Activated T-helper 1 cell treated with Interleukin-2 at 50 U/mL for 16 hours (primary cell): ENCODE measurements at places on chromosomes 12 and 14.

DNA sequence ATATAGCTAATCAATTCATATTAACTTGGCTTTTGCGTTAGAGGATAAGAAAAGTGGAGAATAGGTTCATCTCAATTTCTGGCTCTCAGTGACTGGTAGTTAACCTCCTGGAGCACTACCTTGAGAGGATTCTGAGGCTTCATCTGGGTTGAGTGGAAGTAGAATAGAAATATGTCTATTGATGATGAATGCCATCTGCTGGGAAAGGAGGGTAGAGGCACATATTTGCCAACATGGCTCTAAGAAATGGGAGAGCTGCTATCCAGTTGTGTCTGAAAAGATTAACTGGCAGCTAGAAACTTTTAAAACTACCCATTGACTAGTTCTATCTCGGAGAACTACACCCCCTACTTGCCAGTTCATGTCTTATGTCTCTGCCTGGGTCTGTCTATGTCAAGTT is 530.1 kb downstream of the NRXN3 start:
- no peak for DNase-seq

DNA sequence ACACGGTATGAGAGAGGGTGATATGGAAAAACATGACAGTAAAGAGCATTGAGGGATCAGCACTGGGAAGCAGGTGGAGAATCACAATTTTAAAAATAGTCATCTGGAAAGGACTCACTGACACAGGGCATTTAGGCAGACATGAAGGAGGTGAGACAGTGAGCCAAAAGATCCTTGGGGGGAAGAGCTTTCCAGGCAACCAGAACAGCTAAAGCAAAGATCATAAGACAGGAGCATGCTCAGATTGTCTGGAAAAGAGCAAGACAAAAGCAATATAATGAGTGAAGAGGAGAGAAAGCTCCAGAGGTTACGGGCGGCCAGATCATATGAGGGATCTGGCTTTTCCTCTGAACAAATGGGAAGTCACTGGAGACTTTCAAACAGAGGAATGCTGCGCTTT is 63.9 kb downstream of the DENND5B start:
- DNase-seq: no peak

DNA sequence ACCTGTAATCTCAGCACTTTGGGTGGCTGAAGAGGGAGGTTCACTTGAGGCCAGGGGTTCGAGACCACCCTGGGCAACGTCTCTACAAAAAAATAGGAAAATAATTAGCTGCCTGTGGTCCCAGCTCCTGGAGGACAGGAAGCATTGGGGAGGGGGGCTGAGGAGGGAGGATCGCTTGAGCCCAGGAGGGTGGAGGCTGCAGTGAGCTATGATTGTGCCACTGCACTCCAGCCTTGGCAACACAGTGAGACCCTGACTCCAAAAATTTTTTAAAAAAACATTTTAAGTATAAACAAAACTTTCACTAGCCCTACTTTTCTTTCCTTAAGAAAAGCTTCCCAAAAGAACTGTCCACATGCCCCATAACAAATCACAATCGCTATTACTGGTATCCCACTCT is 1.6 kb downstream of the L2HGDH start:
- DNase-seq: no peak

DNA sequence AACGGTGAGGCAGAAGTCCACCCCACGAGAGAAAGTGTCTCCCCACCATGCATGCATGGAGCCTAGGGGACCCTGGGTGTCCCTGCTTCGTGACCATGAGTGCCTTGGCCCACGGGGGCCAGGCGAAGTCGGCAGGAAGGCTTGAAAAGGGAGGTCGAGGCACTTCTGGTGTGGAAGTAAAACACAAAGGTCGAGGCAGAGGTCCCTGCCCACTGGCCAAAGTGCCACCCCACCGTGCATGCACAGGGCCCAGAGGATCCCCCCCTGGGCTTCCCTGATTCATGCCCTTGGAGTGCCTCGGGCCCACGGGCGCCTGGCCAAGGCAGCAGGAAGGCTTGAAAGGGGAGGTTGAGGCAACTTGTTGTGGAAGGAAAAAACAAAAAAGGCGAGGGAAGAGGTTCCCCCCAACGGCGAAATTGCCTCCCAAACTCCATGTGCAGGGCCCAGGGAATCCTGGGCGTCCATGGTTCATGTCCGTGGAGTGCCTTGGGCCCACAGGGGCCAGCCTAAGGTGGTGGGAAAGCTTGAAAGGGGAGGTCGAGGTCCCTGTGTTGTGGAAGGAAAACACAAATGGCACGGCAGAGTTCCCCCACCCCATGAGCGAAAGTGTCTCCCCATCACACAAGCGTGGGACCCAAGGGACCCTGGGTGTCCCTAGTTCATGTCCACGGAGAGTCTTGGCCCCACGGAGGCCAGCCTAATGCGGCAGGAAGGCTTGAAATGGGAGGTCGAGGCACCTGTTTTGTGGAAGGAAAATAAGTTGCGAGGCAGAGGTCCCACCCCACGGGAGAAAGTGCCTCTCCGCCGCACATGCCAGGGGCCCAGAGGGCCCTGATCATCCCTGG is 372.1 kb downstream of the ALG10 start:
- no peak for DNase-seq

DNA sequence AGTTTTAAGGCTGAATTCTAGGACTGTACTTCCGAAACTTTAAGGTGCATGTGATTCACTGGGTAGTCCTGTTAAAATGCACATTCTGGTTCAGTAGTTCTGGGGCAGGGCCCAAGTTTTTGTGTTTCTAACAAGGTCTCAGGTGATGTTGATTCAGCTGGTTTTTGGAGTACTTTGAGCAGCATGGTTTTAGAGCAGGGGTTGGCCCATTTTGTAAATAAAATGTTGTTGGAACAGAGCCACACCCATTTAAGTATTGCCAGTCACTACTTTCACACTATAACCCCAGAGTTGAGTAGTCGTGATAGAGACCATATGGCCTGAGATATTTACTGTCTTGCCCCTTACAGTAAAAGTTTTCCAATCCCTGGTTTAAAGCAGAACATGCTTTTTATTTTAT is 111.3 kb downstream of the SYNE2 start:
- no peak for DNase-seq

- DNase-seq: no peak
These were observed 3.7 kb upstream of the METAP2 start for GRCh38 chr12:95470300-95470699.
